ENCODE measurements at places on chromosomes 7 and 10.

- no peak for DNase-seq
Measured at GRCh38 chr10:125097409-125098070, 62.8 kb downstream of the CTBP2 start.

DNA sequence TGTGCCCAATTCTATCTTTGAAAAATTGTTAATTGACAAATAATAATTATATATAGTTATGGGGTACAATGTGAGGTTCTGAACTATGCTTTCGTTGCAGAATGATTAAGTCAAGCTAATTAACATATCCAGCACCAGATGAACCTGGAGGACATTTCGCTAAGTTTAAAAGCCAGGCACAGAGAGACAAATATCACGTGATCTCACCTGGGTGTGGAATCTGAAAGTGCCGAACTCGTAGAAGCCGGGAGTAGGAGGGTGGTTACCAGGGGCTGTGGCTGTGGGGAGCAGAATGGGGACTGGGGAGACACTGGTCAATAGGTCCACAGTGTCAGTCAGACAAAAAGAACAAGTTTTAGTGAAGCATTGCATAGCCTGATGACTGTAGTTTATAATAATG lies 332.9 kb upstream of the SHH start:
- no peak for DNase-seq

GRCh38 chr7:130309986-130310385 lies 17.0 kb downstream of the CPA4 start:
- DNase-seq, result no peak

GRCh38 chr10:687583-688311 lies 1.7 kb downstream of the DIP2C start:
- DNase-seq, result no peak

- DNase-seq, result no peak
Measured at GRCh38 chr7:106617860-106618259, 43.1 kb downstream of the CCDC71L start.

- DNase-seq, result no peak
Measured at GRCh38 chr7:152859781-152860191, 100.2 kb downstream of the ACTR3B start.

DNA sequence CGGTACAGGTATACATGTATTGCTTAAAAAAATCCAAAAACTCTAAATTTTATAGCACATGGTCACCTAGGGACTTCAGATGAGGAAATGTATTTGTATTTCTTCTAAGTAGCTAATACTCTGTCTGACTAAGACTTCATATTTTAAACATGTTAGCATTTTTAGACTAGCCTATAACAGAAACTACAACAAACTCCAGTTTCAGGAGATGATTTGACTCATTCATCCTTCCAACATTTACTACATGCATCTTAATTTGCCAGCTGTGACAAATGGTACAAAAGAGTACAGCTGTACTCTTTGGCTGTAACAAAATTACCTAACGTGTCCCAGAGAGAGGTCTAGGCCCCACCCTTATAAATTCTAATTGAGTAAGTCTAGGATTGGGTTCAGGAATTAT lies 22.2 kb downstream of the TMEM209 start:
- no peak for DNase-seq

GRCh38 chr10:130190737-130191115 lies 54.5 kb downstream of the GLRX3 start:
- DNase-seq, result no peak

GRCh38 chr7:156668130-156668741 lies 27.7 kb downstream of the RNF32 start:
- no peak for DNase-seq

- DNase-seq, result peak; percentile 62
Measured at GRCh38 chr7:3673524-3673923, 372.5 kb downstream of the SDK1 start.

- DNase-seq, result no peak
Measured at GRCh38 chr7:124783271-124783670, 17.7 kb upstream of the GPR37 start.

DNA sequence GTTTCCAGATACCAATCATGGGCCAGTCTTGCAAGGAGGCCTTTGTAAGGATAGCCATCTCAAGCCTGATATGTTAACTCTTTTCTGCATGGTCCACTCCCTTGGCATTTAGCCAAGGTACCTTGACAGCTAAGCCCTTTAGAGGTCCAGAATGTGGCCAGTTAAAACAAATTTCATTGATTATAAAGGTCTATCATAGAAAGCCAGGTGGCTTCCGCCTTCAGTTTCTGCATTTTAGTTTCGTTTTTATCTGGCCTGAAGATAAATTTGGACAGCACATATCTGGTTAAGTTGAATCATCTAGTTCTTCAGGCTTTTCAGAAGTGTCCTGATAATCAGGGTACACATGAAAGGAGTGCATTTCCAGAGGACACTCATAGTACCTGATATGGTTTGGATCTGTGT lies 30.7 kb downstream of the ANKIB1 start:
- no peak for DNase-seq

GRCh38 chr7:32062150-32062549 lies 8.1 kb downstream of the PDE1C start:
- no peak for DNase-seq

GRCh38 chr10:130999376-131000202 lies 311.9 kb downstream of the TCERG1L start:
- no peak for DNase-seq

DNA sequence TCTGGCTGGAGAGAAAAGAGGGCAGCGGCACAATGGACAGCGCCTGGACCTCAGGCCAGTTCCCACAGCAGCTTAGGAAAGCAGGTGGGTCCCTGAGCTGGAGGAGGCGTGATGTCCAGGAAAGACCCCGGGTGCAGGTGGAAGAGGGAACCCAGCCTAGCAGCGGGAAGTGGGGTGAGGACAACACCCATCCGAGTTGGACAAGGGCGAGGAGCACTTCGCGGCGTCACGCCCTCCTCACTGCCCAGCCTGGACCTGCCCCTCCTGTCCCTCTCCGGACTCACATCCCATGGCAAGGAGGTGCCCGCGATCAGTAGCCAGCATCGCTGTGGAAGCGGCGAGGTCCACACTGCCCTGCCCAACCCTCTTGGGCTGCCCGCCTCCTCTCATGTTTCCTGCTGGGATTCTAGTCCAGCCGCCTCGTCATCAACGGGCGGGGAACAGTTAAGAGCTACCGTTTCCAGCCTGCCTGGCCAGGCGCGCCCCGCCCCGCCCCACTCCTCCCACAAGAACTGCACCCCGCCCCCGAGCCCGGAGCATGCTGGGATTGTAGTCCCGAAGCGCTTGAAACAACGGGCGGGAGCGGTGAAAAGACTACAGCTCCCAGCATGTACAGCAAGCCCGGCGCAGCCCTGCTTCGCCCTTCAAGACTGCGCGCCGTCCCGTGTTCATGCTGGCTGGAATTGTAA lies 930.6 kb upstream of the ZNF722 start:
- peak; percentile 5 for DNase-seq

DNA sequence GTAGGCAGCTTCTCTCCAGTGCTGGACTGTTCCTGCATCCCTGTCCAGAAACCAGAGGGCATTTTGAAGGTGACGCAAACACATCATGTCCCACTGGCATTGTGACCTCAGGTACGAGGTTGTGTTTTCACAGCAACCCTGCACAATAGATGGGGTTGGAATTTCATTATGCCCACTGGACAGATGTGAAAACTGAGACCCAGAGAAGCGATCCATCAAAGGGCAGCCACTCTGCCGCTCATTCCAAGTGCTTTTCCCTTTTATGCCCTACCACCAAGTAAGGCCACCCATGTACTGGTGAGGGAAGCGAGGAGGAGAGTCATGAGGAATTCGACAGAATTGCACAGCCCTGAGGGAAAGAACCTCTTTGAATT lies 63.3 kb downstream of the CALML3 start:
- DNase-seq, result no peak

GRCh38 chr10:116974456-116975005 lies 30.5 kb downstream of the SHTN1 start:
- DNase-seq, result peak; percentile 1

- no peak for DNase-seq
Measured at GRCh38 chr7:158971214-158971613, 114.9 kb downstream of the DYNC2I1 start.

DNA sequence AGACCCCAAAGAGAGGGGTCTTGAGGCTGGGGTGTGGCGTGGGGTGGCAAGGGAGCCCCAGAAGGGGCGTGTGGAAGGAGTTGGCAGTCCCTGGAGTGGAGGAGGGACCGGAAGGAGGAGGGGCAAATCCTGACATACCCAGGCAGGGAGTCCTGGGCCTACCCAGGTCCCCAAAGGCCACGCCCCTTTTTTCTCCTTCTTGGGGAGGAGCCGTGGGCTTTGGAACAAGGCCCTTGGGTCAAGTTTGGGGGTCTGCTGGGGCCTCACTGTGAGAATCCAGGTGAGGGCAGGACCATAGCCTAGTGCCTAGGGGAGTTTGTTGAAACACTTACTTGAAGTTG lies 1.2 kb upstream of the SMARCD3 start:
- DNase-seq, result peak; percentile 60

DNA sequence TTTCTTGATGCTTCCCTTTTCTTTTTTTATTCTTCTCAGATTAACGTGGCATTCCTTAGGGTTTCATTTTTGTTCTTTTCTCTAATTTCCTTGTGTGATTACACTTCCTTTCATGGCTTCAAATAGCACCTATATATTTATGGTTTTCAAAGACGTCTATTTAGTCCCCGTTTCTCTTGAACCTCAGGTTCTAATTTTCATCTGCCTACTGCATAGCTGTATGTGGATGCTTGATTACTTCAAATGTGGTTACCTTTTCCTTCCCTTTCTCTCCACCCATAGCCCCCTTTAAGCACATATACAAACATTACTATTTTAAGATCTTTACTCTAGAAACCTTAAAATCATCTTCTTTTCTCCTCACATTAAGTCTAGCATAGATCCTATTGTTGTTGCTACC lies 2.4 kb downstream of the TPST1 start:
- no peak for DNase-seq

DNA sequence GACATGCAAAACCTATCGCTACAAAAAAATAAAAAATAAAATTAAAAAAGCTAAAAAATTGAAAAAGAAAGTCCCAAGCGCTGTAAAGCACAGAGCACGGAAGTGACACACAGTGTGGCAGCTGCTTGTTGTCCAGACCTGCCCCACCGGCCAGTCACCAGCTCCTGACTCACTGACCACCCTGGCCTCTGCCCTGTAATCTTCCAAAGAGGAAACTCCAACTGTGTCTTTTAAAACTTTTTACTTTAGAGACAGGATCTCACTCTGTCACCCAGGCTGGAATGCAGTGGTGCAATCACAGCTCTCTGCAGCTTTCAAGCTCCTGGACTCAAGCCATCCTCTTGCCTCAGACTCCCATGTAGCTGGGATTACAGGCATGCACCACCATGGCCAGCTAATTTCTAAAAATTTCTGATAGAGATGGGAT lies 23.6 kb downstream of the GNA12 start:
- no peak for DNase-seq

DNA sequence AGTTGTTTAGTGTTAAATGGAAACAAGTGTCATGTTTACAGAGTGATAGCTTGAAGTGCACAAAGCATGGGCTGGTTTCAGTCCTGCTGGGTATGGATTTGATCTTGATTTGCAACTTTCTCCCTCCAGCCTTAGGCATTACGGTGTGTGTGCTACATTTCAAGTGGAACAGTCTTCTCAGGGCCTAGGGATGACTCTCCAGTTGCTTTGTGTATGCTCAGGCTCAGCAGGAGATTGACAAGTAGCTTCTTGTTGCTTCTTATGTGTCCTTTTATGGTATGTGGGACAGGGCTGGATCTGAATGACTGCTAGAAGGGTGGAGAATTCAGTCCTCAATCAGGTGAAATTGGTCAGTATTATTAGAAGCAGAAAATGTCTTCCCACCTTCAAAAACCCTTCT lies 51.3 kb upstream of the PLEKHA1 start:
- no peak for DNase-seq

GRCh38 chr10:88439932-88440331 lies 143.2 kb downstream of the RNLS start:
- no peak for DNase-seq

DNA sequence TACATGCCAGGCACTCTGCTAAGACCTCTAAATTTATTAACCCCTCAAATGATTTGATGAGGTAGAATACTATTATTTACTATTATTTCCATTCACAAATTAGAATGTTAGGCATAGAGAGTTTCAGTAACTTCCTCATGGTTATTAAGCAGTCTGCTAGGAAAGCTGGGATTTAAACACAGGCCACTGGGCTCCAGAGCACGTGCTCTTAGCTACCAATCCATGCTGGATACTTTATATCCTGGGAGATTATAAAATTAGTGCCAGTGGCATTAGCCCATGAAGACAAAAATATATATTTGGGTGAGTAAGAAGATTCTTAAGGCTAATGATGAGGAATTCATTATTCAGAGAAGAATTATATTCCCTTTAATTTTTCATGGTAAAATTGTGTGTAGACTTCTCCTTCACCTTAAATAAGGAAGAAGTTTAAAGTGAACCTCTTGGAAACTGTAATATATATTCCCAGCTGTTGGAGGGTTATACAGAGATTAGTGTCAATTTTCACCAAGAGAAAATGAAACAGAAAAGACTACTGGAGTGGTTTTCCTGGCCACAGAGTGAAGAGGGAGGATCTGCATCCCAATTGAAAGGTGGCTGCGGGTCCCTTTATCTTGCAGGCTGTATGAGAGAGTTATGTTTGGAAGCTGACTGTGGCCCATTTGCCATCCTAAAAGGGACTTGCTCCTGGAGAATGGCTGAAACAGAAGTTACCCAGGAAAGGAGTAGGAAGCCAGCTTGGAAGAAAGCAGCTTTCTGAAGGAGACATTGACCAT lies 334.3 kb upstream of the TEX47 start:
- DNase-seq, result no peak

GRCh38 chr10:27564880-27565279 lies 60.8 kb downstream of the RAB18 start:
- no peak for DNase-seq

DNA sequence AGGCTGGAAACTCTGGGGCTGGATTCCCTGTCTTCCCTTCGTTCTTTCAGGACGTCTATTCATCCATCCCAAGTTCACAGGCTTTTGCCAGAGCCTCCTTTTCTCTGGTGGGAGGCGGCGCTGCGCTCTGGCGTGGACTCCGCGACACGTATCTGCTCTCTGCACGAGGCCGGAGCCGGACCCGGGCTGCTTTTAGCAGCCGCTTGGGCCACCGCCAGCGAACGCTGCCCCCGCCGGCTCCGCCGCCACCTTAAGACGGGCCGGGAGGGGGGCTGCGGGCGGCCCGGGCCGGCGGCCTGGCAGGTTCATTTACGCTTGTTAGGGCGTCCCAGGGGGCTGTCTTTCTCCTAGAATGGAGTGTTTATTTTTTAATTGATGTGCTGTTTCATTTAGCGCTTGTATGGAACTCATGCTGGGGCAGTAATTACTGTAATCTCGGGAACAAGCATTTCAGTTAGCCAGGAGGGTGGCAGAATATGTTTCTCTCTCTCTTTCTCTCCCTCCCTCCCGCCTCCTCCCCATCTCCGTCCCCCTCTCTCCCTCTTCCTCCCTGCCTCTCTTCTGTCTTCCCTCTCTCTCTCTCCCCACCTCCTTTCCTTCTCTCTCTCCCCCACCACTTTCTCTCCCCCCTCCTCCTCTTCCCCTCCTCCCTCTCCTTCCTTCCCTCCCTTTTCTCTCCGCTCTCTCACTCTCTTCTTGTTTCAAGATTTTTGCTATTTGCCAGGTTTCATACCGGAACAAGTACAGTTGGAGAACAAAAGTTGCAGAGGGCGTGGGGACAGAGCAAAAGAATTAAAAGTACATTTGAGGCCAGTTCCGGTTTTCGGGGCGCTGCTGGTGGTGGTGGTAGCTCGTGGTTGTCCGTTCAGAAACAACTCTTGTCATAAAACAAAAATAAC lies 1.3 kb upstream of the FZD8 start:
- DNase-seq, result no peak

- DNase-seq, result peak; percentile 40
Measured at GRCh38 chr10:102118867-102119266, 1.3 kb downstream of the LDB1 start.
